ENCODE measurements at places on chromosomes 7 and 10. TPM values are rescaled to one million over a fixed set of nuclear protein-coding genes. Genes with fewer than 3 reads are reported as not detected.

DNA sequence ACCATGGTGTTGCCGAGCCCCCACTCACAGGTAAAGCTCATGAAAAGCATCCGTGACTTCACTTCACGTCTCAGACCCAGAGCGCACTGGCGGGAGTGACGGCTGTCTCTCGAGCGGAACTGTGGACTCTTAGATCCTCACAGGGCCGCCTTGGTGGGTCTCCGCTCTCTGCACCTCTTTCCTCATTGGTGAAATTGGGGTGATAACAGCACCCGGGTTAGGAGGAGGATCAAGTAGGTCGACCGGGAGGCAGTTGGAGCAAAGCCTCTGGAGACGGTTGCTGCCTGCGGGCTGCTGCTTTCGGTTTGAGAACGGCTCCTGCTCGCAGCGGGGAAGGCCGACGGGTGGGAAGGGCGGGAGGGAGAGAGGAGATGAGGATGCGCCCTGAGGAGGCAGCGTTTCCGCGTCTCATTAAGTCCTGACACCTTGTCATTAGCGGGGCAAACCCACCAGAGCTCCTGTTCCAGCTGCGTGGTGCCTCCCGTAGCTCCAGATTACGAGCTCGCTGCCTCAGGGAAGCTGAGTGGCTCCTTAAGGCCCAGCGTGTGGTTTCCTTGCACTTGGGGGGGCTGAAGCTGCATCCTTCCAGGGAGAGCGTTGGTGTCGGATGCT lies 51.9 kb upstream of the CFAP46 start:
- H3K4me3 ChIP-seq = peak overlapping the region; percentile 14
- H3K36me3 ChIP-seq = no peaks in the 10 kb centered on the region
- peaks cover 1% of the 10 kb centered on the region for H3K4me1 ChIP-seq
- no peak for DNase-seq
- H3K27me3 ChIP-seq = peaks cover 12% of the 10 kb centered on the region

GRCh38 chr7:142703655-142704305 lies 45.5 kb upstream of the PRSS1 start:
- H3K4me1 ChIP-seq = no peaks in the 10 kb centered on the region
- H3K4me3 ChIP-seq = no peak overlapping the region
- peaks cover 10% of the 10 kb centered on the region for H3K27me3 ChIP-seq
- H3K36me3 ChIP-seq = no peaks in the 10 kb centered on the region

GRCh38 chr7:98251231-98251600 lies 816 bp downstream of the TECPR1 start:
- no peak for DNase-seq
- H3K4me1 ChIP-seq = peaks cover 28% of the 10 kb centered on the region
- H3K4me3 ChIP-seq = peak overlapping the region; percentile 97
- H3K27me3 ChIP-seq = no peaks in the 10 kb centered on the region

Gene CTAGE4
- 1.3 TPM for total RNA-seq

GRCh38 chr7:55558962-55559920 lies 13.1 kb downstream of the VOPP1 start:
- peaks cover 9% of the 10 kb centered on the region for H3K36me3 ChIP-seq
- no peak overlapping the region for H3K27ac ChIP-seq
- no peak overlapping the region for H3K4me3 ChIP-seq
- H3K27me3 ChIP-seq = no peaks in the 10 kb centered on the region
- no peak for DNase-seq
- peaks cover 34% of the 10 kb centered on the region for H3K4me1 ChIP-seq

GRCh38 chr7:73364006-73364728 lies 36.2 kb downstream of the FKBP6 start:
- H3K27me3 ChIP-seq = peaks cover 10% of the 10 kb centered on the region
- no peak for DNase-seq
- H3K27ac ChIP-seq = no peak overlapping the region
- H3K4me1 ChIP-seq = peaks cover 4% of the 10 kb centered on the region
- H3K4me3 ChIP-seq = no peak overlapping the region
- no peaks in the 10 kb centered on the region for H3K36me3 ChIP-seq

Gene TMEM213
- not detected for total RNA-seq
